ENCODE measurements at places on chromosomes 12 and 14.

DNA sequence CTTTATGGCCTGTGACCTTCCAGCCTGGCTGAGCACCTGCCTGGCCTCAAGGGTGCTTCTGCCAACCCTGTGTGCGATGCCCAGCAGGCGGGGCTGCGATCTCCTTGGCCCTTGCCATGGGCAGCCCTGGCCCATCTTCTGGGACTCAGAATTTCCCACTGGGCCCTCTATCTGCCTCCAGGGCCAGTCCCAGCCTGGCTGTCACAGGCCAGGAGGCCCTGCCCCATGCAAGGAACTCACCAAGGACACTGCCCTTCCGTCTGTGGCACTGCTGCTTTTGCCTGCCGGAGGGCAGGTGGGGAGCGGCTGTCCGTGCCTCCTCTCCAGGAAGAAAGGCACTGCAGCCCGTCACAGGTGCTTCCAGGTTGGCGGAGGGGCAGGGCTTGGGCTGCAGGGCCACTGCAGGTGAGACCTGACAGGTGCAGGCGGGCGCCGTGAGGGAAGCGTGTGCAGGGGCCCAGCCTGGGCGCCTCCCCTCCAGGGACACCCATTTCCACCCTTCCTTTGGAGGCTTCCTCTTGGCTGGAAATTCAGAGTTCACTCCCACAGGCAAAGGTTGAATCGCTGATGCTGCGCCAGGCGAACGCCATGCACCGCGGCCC, 177.8 kb downstream of the KIF26A start:
- no peak for DNase-seq

DNA sequence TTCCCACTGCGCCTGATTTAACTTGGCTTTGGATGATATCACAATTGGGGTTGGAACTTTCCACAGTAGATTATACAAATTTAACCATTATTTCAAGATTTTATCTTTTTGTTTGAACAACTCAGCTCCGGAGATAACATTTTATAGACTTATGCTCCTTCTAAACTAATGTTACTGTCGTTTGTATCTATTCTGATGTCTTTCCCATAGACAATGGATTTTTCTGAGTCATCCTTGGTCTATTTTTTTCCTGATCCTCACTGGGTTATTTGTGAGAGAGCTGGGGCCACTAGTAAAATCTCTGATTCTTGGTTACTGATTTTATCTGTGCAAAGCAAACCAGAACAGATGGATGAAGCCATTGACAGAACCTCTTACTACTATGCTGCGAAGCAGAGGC, 175.1 kb downstream of the SLC38A4 start:
- no peak for DNase-seq

GRCh38 chr12:70176290-70176689, 66.9 kb upstream of the CNOT2 start:
- DNase-seq = no peak

DNA sequence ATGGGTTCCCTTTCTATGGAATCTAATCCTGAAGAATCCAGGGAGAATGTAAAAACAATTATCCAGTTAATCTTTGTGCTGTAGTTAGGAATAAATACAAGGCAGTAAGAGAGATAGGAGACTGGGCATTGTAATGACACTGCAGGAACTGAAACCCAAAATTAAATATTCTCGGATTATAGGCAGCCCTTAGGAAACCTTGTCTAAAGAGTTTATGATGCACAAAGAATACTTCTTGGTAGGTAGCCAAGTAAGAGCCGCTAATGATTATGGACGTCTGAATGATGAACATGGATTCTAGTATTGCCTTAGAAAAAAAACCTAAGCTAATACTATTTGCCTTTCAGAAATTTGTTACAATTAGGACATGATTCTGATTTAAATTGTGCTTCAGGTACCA, 165.4 kb upstream of the LRIG3 start:
- DNase-seq = no peak

DNA sequence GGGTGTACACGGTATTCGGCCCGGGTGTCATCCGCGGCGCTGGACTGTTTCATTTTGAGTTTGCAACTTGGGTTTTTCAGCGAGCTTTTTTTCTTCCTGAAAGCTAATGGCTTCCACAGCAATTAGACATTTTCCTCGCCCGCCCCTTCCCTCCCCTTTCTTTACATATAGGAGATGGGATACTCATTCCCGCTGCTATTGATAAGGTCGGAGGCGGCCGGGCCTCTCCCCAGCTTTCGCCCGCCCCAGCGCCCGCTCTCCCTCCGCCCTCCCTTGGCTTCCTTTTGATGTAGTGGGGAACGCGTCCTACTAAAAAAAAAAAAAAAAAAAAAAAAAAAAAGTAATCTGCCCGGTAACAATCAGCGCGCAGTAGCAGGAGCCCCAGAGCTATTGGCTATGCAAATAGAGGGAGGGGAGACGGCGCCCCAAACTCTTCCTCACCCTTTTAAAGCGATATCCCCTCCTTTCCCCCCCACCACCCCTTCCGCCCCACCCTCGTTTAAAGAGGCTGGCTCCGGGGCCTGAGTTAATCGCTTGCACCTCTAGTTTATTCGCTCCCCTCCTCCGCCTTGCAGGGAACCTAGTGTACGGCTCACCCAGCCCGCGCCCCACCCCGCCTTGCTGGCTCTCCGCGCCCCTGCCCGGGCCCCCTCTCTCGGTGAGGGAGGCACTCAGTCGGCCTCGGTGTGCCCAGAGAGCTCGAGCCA, 1.7 kb upstream of the CCND2 start:
- no peak for DNase-seq

DNA sequence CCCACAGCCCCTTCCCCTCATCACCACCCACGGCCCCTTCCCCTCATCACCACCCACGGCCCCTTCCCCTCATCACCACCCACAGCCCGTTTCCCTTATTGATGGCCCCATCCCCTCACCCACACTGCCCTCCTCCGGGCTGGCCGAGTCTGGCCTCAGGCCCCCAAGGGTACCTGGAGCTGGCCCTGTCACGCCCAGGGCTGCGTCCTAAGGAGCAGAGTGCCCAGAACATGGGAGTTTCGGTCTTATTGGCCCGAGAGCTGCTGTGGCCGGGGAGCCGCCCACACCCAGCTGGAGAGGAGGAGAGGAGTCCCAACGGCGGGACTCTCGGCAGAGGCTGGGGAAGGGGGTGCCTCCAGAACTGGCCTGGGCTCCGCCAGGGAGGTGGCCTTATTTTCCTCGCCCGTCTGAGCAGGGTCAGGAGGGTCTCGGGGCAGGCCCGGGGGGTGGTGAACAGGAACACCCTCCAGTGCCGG, 182.3 kb downstream of the KIF26A start:
- no peak for DNase-seq

DNA sequence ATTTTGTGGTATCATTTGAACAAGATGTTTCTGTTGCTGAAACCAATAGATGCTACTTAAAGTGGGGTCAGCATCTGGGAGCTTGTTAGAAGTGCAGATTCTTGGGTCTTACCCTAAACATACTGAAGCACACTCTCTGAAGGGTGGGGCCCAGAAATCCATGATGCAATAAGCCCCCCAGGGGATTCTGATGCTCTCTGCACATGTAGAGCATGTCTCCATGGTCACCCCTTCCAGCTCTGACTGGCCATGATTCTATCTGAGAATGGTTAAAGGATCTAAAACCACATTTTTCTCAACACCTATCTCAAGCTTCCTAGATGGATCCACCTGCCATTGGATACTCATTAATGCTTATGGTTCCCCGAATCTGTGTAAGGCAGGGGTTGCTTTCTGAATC, 20.4 kb downstream of the JDP2 start:
- DNase-seq = no peak

DNA sequence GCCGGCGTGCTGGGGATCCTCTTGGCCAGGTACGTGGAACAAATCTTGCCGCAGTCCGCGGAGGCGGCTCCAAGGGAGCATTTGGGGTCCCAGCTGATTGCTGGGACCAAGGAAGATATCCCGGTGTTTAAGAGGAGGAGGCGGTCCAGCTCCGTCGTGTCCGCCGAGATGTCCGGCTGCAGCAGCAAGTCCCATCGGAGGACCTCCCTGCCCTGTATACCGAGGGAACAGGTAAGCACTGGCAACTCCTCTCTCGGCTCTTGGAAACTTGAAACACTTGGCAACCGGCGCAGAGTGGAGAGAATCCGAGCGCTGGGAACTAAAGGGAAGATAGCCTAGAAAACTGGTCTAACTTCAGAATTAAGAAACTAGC, 1.7 kb downstream of the PDE3A start:
- DNase-seq = no peak

DNA sequence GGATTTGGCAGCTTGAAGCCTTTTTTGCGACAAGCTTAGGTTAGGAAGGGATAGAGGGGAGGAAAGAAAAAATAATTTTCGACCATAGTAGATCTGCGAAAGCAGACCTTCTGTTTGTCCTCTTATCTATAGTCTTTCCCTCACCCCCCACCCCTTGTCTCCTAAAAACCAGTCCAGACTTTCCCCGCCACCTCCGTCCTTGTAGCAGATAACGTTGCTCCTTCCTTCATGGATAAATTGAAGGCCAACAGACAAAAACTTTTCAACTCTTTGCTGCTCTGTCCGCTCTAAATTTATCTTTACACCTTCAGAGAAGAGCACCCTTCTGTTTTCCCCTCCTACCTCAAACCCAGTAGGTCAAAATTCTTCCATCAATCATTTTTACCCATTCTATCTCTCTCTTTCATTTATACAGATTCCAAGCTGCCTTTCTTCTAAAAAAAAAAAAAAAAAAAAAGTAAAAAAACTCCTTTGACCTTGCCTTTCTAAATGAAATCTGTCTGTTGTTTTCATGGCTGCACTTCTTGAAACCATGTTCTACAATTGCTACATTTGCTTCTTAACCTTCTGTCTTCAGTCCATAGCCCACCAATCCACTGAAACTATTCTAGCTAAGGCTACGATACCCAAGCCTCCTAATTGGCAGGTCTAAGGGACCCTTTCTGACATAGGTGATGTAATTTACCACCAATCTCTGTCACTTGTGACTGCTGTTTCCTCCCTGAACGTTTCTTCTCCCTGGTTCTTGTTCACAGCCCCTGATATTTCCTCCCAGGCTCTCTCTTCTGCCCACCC, 11.1 kb upstream of the NEMF start:
- no peak for DNase-seq

GRCh38 chr14:38964630-38965029, 138.4 kb downstream of the SEC23A start:
- DNase-seq = no peak

DNA sequence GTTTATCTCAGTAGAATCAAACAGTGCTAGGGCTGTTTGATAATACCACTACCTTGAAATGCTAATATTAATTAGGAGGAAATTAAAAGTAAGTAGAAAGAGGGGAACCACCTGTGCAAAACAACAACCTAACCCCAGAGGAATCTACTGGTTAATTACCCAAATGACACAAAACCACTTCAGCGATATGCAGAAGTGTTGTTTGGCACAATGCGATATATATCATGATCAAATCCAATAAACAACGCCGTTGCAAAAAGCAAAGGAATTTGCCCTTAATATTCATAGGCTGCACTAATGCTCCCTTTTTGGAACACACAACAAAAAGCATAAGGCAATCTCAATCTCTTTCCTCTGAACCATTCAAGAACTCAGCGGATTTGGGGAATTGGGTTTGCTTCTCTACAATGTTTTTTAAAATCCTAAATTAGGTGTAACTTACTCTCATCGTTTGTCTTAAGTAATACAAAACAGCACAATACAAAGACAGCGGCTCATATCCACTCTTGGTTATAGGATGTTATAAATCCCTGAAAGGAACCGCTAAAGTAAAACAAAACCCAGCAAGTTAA, 1.5 kb downstream of the MAP4K5 start:
- no peak for DNase-seq

DNA sequence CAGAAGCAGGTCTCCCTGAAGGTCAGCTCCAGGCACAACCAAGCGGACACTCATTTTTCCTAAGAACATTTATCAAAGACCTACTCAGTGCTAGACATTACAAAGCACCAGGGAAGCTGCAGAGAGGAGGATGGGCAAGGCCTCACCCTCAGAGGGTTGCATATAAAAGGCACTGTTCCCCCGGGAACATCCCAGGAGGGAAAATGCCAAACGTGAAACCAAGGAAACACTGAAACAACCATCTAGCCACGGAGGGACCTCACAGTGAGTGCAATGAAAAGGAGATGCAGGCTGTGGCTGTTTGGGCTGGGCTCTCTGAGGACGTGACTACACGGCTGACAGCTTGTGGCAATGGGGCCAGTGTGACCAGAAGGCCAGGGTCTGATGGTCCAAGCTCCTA, 117.4 kb upstream of the VASH1 start:
- DNase-seq = no peak

DNA sequence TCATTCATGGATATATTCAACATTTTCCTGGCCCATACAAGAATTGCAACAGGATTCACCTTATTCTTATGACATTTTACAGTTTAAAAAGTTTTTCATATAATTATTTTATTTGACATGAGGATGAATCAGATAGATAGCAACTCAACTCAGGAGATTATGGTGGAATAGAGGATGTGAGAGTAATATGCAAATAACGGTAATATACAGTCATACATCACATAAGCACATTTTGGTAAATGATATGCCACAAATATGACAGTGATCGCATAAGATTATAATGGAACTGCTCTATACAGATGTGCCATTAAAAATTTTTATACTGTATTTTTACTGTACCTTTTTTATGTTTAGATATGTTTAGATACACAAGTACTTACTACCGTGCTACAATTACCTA, 24.1 kb upstream of the CRADD start:
- no peak for DNase-seq

GRCh38 chr14:88668448-88669116, 105.7 kb downstream of the ZC3H14 start:
- no peak for DNase-seq

- no peak for DNase-seq
These were observed 191.4 kb downstream of the KTN1 start for GRCh38 chr14:55771242-55771981.

- DNase-seq = no peak
These were observed 35.1 kb downstream of the TRPV4 start for GRCh38 chr12:109797905-109798669.

- no peak for DNase-seq
These were observed 108.4 kb downstream of the BRMS1L start for GRCh38 chr14:35934499-35934898.

- no peak for DNase-seq
These were observed 8.1 kb upstream of the RNF34 start for GRCh38 chr12:121391619-121392324.

GRCh38 chr14:93302688-93303581, 29.9 kb downstream of the BTBD7 start:
- DNase-seq = no peak

DNA sequence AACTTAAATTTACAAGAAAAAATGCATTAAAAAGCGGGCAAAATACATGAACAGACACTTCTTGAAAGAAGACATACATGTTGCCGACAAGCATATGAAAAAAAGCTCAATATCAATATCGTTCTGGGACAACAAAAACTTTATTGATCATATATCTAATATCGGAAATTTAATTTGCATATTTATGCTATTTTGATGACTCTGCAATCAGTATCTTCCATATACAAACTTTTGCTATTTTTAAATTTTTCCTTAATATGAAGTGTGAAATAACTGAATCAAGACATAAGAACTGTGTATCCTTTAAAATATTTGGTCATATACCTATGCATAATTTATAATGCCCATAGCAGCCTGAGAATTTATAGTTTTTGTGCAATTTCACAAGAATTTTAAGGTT, 224.6 kb downstream of the ALX1 start:
- no peak for DNase-seq

All from NCI-H774 (cell line).